ENCODE measurements at places on chromosomes 7 and 10.

DNA sequence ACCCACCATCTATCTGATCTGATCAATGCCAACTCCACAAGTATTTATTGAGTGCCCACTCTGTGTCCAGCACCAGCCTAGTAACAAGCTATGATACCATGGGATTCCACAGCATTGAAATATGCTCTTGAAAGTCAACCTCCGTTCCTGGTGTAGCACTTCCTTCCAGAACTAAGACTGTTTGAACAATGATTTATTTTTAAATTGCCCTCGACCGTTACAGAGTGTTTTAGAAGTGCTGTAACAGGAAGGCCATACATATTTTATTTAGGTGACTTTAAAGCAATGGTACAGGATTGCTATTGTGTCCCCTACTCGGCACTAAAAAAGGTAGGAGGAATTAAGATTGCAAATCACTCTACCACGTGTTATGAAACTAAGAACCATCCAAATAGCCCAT is 225.6 kb downstream of the TEX36 start:
- no peak for DNase-seq

DNA sequence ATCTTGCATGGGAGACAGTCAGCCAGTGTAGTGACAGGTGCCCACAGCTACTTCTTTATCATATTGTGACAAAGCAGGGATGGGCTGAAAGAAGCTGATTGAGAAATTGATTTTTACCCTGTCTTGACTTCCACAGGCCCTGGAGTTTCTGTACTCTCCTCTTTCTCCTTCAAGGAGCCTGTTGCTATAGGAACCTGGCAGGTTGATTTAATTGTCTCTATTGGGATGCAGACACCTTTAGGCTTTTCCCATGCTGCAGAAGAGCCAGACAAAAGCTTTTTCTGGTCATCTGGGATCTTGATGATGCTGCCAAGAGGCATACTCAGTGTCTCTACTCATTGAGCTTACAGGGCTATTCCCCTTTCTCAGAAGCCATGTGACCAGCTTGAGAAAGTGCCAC is 754.8 kb downstream of the KCNMA1 start:
- DNase-seq, result no peak

DNA sequence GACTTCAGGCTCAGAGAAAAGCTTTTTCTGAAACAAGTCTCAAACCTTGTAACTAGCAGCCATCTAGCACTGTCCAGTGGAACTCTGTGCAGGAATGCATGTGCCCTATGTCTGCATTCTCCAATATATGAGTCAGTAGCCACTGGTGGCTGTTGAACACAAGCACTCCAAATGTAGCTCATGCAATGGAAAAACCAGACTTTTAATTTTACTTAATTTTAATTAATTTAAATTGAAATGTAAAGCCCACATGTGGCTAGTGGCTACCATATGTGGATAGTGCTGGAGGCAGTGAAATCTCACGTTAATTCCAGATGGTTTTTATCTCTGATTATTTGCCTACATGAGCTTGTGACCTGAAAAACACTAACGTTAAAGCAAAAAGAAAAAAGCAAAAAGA is 225.1 kb downstream of the GATA3 start:
- no peak for DNase-seq

- DNase-seq, result no peak
Measured at GRCh38 chr7:30157204-30157603, 22.4 kb downstream of the MTURN start.

- peak; percentile 91 for DNase-seq
Measured at GRCh38 chr7:726084-726853, at the start of gene DNAAF5. TSS of gene DNAAF5 (plus strand) at chr7:726699. CDS start at chr7:726721, 22 bp downstream.

- DNase-seq, result no peak
Measured at GRCh38 chr7:55449992-55450535, 84.9 kb downstream of the LANCL2 start.

- no peak for DNase-seq
Measured at GRCh38 chr10:14129770-14130169, 201.0 kb downstream of the FRMD4A start.

DNA sequence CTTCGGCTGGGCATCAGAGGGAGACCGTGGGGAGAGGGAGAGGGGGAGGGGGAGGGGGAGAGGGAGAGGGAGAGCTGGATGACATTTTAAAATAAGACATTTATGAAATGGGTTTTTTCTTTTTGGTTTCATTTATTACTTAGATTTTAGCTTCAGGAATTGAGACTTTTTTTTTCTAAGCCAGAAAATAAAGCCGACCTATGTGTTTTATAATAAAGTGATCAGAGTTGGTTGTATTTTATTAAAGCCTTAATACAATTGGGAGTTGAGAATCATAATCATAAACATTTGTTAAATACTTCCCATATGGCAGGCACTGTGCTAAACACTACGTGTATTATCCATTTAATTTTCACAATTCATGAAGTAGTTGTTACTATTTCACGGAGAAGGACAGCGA is 70.2 kb downstream of the INPP5F start:
- no peak for DNase-seq

GRCh38 chr7:121069346-121070100 is 81.0 kb downstream of the CPED1 start:
- no peak for DNase-seq

GRCh38 chr10:88707429-88708155 is 1.5 kb downstream of the LIPK start:
- DNase-seq, result no peak

DNA sequence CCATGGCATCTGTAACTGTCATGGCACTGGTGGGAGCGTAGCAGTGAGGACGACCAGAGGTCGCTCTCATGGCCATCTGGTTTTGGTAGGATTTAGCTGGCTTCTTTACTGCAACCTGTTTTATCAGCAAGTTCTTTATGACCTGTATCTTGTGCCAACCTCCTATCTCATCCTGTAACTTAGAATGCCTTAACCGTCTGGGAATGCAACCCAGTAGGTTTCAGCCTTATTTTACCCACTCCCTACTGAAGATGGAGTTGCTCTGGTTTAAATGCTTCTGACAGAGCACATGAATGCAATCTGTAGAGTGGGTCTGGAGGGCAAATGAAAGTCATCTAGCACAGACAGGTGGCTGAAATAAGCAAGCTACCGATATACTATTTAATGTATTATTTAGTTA is 55.3 kb upstream of the OPN4 start:
- no peak for DNase-seq

- DNase-seq, result peak; percentile 61
Measured at GRCh38 chr10:112115781-112116385, 67.7 kb downstream of the GPAM start.

GRCh38 chr7:53521638-53522184 is 486.3 kb downstream of the POM121L12 start:
- no peak for DNase-seq

- no peak for DNase-seq
Measured at GRCh38 chr10:124231168-124232155, 138.1 kb upstream of the CHST15 start.

GRCh38 chr7:86773309-86773708 is 129.6 kb downstream of the GRM3 start:
- DNase-seq, result no peak

DNA sequence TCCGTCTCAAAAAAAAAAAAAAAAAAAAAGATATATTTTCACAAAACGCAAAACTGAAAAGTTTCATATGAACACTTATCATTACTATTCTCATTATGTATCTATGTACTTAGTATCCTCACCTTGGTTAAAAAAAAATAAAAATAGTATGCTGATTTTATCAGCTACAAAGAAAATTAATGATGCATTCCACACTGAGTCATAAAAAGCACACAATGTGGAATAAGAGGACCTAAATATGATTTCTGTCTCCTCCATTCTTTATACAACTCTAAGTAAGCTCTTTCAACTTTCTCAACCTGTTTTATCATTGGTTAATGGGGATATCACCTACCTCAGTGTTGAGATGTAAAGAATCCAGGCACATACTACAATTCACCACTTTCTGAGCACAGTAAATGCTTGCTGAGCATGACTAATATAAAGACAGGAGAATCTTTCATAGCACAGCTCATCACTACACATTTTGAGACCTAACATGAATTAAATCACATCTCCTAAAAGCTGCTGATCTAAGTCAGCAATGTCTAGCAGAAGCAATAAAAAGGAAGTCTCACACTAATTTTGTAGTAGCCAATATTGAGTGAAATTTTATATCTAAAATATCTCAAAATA is 2.7 kb downstream of the SNX13 start:
- no peak for DNase-seq

- DNase-seq, result no peak
Measured at GRCh38 chr7:22355620-22356009, 1.3 kb downstream of the RAPGEF5 start.

DNA sequence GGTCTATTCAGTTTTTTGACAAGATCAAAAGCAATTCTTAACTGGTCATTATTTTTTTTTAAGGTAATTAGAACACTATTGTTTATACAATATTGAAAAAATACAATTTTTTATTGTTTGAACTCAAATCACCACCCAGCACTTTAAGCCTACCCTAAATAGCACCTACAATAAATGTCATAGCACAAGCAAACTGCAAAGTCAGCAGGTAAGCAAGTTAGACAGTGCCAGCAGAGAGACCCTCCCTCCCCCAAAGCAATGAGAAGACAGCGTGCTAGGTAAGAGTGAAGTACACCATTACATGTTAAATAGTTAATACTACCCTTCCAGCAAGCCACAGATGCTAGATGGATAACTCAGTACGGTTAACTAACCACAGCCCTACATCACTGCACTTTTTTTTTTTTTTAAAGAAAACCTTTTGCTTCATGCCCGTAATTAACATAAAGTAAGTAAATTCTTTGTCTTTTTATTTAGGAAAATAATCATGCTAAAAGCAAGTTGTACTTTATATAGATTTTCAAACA is 120.0 kb downstream of the UBE2H start:
- DNase-seq, result no peak

DNA sequence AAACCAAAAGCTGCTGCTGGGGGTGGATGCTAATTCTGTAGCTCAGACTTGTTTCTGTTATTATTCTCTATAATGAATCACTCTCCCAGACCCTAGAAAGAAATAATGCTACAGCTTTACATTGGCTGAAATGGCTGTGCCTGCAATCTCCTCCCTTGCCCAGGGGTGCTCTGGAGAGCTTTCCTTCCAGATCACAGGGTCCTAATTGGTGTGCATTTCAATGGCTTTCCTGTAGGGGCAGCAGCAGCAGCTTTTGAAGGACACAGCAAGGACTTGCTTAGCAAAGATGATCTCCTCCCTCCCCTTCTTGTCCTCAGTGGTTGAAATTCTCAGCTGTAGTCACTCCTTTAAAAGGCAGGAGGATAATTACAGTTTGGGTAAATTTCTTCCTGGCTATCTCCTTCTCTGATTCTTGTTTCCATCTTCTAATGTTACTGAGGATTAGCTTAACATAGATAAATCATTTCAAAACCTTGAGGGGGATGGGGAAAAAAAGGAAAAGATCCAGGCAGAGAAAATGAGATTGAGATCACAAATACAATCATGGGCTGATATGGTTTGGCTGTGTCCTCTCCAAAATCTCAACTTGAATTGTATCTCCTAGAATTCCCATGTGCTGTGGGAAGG is 120.2 kb upstream of the CTTNBP2 start:
- DNase-seq, result peak; percentile 63

- DNase-seq, result no peak
Measured at GRCh38 chr7:29342761-29343160, 148.2 kb downstream of the CHN2 start.

- DNase-seq, result peak; percentile 88
Measured at GRCh38 chr10:80046629-80047441, 31.6 kb upstream of the TMEM254 start.

DNA sequence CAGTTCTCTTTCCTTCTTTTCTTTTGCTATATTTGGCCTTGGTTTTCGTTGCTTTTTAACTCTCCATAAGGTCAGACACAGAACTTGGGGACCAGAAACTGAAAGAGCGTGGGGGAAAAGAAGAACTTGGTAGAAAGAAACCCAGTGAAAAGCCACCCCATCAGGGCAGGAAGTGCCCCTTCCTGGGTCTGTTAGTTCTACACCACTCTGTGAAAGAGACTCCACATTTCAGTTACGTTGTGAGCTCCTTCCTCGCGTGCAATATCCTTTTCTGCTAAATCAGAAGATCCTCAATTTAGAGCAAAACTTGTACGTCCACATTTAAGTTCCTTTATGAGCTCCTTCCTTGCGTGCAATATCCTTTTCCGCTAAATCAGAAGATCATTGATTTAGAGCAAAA is 220.6 kb upstream of the FOXK1 start:
- DNase-seq, result no peak

DNA sequence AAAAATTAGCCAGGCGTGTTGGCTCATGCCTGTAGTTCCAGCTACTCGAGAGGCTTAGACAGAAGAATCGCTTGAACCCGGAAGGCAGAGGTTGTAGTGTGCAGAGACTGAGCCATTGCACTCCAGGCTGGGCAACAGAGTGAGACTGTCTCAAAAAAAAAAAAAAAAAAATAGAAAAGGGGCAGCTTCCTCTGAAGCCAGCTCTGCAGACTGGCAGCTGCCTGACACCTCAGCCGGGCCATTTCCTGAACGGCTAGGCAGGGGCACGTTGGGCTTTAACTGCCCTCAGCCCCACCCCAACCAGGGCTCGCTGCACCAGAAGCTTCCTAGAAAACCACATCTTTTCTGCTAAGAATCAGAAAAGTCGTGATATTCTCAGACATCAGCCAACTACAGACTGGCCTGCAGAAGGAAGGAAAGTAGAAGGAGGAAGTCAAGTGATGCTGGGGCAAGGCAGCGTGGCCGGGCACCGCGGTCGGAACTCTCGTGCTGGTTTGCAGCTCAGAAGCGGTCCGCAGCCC is 38.0 kb downstream of the PRKAG2 start:
- no peak for DNase-seq

DNA sequence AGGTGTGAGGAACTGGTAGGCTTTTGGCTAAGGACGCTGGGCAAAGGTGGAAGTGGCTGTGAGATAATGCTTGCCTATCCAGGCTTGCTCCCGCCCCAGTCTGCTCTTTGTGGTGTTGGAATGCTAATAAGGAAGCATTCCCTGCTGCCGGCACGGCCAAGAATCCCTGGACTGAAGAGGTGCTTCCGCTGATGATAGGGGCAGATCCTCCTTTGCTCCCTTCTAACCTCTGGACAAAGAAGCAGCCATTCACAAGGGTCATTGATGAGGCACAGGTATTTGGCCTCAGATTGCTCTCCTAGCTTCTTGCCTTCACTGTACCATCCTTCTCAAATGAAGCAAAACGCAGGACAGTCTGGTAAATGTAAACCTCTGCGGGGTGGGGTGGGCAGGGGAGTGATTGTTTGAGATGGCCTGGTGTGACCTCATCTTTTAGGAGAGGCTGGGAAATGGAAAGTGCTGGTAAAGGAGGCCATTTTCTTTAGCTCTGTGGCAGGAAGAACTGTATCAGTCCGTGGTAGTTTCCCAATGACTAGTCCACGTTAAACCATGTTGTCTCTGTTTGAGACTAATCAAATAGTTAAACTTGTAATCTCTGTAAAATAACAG is 1.7 kb downstream of the PGAM1 start:
- peak; percentile 43 for DNase-seq

DNA sequence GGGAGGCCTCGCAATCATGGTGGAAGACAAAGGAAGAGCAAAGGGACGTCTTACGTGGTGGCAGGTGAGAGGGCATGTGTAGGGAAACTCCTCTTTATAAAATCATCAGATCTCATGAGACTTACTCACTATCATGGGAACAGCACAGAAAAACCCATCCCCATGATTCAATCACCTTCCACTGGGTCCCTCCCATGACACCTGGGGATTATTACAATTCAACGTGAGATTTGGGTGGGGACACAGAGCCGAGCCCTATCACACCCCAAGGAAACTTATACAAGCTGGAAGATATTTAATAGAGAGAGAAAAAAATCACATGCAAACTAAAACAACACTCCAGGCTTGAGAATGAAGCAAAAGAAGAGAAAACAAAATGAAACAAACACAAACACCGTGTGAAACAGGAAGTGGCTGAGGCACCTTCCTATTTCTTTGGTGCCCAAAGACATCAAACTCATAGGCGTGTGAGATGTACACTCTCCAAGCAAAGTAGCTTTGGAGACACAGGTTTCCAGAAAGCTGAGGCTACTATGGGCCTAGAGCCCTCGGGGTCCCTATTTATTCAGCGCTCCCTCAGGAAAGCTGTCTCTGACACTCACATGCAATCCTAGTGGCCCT is 97.2 kb downstream of the PRKCQ start:
- no peak for DNase-seq

Measured in glutamatergic neuron (in vitro differentiated cells).